ENCODE measurements at places on chromosomes 6 and 20.

DNA sequence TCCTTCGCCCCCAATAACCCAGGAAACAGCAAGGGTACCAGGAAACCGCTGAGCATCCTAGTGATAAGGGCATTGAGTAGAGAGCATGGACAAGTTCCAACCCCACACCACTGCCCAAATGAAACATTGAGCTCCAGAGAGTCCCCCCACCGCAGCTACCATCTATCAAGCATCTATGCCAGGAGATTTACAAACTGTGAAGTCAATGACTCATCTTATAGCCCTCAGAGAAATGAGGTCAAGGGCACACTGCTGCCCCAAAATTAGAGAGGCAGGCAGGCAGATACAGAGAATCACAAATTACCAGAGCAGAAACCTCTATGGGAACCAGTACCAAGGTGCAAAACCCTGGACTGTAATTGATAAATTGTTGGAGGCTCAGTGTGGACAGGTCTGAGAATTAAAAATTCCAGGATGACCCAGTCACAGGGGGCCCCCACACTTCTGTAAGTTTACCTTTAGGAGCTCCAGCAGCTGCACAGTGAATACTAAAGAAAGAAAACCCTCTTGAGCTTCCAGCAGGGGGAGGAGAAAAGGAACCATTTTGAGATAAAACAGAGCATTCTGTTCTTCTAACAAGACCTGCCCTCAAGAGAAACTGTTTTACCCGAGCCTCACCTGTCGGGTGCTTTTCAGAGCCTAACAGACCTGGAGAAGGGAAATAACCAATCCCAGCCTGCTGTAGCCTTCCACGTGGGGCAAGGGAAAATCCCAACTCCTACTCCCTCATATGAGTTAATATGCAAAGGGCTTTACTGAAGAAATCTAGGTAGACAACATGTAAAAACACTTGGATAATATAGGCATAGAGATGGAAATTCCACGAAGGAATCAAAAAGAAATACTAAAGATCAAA lies 118.0 kb upstream of the ARID1B start:
- no peak for DNase-seq

DNA sequence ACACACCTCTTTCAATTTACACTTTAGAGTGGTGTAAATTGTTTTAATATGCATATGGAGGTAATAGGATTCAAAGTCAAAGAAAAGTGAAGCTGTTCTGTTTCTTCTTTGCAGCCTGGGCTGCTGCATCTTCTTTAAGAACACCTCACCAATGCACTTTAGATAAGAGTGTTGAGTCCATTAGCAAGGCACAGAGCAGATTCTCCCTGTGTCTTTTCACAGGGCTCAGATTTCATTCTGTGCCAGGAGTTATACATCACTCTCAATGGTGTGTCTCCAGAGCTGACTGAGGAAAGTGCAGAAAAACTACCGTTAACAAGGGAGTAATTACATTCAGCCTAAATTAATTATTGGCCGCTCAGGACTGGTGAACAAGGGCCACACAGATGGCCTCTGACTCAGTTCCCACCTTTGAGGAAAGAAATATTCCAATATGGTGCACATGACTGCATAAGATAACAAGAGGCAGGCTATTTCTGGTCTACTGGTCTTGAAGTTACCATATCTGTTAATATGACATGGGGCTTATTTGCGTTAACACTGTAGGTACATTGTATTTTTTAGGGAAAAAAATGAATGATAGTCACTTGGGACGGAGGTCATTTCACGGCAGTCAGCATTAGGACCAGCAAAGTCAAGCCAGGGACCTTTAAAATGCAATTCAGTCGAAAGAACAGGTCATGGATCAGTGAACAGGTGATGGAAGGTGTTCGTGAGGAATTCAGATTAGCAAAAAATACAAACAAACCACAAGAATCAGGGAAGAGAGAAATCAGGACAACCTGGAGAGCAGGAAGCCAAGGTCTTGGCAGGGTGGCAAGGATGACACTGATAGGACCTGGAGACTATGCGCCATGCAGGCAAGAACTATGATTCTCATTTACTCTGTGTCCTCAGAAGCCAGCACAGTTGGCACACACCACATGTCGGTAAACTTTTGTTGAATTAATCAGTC lies 203.7 kb downstream of the TBX18 start:
- DNase-seq, result no peak

DNA sequence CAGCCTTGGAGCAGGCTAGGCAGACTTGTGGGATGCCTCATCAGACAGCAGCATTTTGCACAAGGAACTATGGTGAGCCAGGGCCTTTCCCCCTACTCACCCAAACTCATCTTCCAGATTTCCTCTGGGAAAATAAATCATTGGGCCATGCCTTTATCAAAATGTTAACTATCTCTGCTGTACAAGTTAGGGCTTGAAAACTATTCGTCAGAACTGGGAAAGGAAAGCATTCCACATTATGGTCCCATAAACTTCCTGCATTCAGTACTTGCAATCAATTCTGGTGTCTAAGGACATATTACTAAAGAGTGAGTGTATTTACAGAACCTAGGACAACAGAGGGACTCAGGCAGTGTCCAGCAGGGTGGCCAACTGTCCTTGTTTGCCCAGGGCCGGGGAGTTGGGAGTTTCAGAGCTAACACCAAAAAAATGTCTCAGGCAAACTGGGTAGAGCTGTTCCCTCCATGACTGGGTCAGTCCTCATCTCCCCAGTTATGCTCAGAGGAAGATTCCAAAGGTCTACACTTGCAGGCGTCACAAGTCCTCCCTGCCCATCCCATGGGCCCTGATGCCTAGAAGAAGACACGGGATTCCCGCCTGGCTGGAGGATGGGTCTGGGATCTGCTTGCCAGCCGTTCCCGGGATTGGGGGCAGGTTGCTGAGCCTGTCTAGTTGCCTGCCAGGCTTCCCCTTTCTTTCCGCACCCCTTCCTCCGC lies 72.2 kb downstream of the SLC22A3 start:
- DNase-seq, result no peak

- DNase-seq, result no peak
These were observed 84.0 kb downstream of the TASP1 start for GRCh38 chr20:13554706-13555105.

- no peak for DNase-seq
These were observed 235.4 kb downstream of the CDC5L start for GRCh38 chr6:44622956-44623355.

All from hematopoietic multipotent progenitor cell treated with erythropoietin and hydrocortisone succinate and interleukin-3 and kit ligand, for 8 days (in vitro differentiated cells).